ENCODE measurements at places on chromosomes 2 and 18. TPM values are rescaled to one million over a fixed set of nuclear protein-coding genes. Genes with fewer than 3 reads are reported as not detected.

The RNF125 gene
- 0.23 TPM for total RNA-seq

The CCDC121 gene
- 3.3 TPM for total RNA-seq

The SH3RF3 gene
- 0.56 TPM for total RNA-seq

The CPLX4 gene
- not detected for total RNA-seq

The WDSUB1 gene
- 8.3 TPM for total RNA-seq

All from A549 treated with Hydrocortisone at 1 μM for 4 hours (cell line).